ENCODE measurements at places on chromosomes 13 and 19. TPM values are rescaled to one million over a fixed set of nuclear protein-coding genes. Genes with fewer than 3 reads are reported as not detected.

GRCh38 chr13:23268441-23268840 lies 87.7 kb downstream of the SGCG start:
- no peak for DNase-seq

GRCh38 chr13:106815545-106815944 lies 247.6 kb upstream of the ARGLU1 start:
- no peak for DNase-seq

GRCh38 chr19:48900477-48901406 lies 630 bp downstream of the NUCB1 start:
- DNase-seq, result no peak

Gene KLHL26
- 8.8 TPM for polyA plus RNA-seq

DNA sequence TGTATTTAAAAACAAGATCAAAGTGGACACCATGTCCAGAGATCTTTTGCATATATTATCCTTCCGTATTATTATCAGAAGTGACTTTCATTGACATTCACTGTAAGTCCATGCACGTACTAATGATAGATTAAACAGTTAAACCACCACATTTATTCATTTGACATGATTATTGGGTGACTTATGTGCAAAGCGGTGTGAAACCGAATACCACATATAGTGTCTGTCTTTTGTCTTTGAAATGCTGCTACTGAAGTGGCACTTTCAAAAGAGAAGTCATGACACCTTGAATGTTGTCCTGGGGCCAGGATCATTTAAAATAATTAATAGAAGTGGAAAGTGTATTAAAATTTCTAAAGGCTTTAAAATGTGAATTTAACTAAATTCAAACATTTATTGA lies 100.1 kb downstream of the ERCC5 start:
- no peak for DNase-seq

DNA sequence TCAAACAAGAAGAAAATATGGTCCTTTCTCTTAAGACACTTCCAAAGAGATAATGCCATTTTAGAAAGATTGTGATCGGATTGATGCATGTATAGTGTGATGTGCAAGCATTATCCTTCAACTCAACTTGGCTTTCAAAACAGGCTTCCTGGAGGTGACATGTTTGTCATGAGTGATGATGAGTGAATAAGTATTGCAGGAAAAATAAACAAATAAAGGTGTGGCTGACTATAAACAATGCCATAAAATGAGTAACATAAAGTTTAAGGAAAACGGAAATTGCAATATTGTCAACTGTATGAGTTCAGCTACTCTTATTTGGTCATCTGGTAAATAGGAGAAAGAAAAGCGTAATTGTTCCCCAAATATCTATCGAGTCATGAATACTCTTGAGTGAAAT lies 1283.7 kb downstream of the PCDH9 start:
- DNase-seq, result no peak

Gene RASA3
- polyA plus RNA-seq, result 14.5 TPM

- no peak for DNase-seq
Measured at GRCh38 chr19:40741527-40742390, 8.5 kb downstream of the ACTMAP start.

GRCh38 chr19:49468746-49469447 lies 5.1 kb upstream of the FLT3LG start:
- DNase-seq, result no peak

DNA sequence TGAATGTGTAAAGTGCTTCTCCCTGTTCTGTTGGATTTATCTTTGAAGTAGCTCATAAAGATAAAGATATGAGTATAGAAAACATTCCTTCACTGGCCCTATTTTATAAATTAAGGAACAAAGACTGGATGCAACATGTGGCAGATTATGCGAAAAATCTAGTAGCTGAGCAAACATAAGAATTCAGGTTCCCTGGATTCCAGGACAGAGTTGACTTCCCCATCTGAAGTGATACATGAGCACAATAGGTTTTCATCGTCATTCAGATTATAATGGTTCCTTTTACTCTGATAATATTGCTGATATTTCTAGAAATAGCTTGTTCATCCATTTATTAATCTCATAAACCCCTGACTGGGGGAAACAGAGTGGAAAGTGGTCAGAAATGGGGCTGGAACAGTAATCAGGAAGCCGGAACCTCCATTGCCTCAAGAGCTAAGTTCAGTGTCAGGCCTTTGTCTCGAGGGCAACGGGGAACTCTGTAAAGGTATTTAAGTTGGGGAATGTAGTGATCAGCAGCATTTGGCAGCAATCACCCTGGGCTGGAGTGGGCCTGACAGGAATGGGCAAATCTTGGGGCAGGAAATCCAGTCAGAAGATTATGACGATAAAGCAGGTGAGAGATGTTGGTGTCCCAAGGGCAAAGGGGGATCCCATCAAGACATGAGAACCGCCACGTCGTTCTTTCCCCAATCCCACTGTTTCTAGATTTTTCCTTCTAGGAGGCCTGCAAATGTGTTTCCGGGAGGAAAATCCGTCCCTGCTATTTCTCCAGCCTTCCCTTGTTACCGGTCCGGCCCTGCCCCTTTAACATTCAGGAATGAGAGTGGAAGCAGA lies 232.5 kb upstream of the SERP2 start:
- DNase-seq, result no peak

- no peak for DNase-seq
Measured at GRCh38 chr13:94239135-94239534, 240.3 kb downstream of the DCT start.

GRCh38 chr13:21511849-21512248 lies 52.7 kb upstream of the ZDHHC20 start:
- DNase-seq, result no peak

DNA sequence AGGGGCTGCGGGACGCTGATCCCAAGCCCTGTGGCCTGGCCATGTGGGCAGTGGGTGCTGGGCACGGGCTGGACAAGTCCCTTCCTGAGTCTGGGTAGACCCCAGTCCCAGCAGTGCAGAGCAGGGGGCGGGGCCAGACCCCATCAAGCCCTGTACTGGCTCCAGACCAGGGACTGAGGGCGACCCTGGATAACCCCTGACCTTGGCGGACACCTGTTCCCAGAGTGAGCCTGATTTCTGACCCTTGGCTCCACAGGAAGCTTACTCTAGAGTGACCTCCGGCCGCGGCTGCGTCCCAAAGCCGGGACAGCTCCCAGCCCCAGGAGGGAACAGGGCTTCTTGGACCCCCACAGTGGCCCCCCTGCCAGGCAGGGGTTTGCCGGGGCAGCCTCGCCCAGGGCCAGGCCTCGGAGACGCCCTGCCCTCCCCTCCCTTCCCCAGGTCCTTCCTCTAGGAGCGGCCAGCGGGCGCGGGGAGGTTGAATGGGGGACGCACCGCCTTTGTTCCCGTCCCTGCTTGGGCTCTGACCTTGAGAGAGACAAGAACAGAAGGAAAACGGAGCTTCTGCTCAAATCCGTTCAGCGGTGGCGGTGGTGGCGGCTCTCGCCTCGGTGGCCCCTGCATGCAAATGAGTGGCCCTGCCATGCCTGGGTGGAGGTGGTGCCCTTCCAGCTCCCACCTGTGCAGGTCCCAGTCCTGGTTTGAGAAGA lies 2.3 kb upstream of the EFNA2 start:
- no peak for DNase-seq

DNA sequence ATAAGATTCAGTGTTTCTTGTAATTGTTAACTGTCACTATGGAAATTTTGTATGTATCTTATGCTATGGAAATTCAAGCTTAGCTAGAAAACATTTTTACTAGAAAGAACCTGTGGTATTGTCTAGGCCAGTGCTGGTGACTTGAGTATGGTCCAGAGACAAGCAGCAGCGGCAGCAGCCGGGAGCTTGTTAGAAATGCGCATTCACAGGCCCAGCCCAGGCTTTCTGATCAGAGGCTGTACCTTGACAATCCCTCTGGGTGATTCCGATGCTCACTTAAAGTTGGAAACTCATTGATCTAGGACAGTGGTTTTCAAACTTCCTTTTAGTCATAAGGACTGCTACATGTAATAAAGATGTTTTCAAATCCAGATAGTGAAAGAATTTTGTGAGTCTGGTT lies 287.4 kb downstream of the SHISA2 start:
- DNase-seq, result no peak

DNA sequence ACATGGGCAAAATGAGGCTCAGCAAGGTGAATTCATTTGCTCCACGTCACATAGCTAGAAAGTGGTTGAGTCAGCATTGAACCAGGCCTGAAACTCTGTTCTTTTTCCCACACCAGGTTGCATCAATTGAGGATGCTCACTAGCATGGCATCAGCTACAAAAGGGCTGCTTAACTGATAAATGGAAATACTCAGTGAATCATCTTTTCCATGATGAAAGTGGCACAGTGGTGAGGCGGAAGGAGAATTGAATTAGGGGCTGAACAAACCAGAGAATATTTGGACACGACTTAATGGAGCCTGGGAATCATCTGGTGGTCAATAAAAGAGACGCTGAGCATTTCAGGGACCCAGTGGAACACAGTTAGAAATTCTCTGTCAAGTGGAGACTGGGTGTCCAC lies 320.1 kb upstream of the MAB21L1 start:
- no peak for DNase-seq

DNA sequence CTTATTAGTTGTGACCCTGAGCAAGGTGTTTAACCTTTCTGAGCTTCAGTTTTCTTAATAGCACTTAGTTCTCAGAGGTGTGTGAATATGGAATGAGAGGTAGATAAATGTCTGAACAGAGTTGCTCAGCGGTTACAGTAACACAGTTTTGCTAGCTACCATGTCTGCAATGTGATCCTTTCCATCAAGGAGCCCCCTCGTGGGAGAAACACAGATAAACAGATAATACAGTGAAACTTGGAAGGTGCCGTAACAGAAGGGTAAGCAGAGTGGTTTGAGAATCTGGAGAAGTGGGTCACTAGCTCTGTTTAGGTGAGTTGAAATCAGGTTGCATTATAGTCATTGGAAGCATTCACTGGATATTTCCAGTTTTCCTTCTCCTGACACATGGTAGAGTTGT lies 38.9 kb downstream of the IRS2 start:
- no peak for DNase-seq

GRCh38 chr19:45693106-45693788 lies 781 bp downstream of the QPCTL start:
- no peak for DNase-seq

GRCh38 chr13:28558567-28558966 lies 63.6 kb upstream of the FLT1 start:
- DNase-seq, result no peak

- DNase-seq, result no peak
Measured at GRCh38 chr13:94188201-94188854, 291.2 kb downstream of the DCT start.

DNA sequence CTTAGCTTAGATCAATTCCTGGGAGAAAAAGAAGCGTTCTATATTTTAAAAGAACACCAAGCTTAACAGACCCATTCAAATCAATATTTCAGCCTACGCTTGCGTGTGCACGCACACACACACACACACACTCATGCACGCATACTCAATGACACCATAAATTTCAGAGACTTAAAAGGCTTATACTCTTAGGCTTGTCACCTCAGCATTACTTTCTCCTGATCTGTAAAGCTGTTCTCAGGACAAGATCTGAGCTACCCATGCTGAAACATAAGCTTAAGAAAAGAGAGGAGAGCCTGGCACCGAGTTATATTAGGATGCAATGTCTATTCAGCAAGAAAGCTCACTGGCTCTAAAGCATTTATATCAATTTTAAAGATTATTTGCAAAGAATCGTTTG lies 368.5 kb downstream of the FGF14 start:
- DNase-seq, result no peak

DNA sequence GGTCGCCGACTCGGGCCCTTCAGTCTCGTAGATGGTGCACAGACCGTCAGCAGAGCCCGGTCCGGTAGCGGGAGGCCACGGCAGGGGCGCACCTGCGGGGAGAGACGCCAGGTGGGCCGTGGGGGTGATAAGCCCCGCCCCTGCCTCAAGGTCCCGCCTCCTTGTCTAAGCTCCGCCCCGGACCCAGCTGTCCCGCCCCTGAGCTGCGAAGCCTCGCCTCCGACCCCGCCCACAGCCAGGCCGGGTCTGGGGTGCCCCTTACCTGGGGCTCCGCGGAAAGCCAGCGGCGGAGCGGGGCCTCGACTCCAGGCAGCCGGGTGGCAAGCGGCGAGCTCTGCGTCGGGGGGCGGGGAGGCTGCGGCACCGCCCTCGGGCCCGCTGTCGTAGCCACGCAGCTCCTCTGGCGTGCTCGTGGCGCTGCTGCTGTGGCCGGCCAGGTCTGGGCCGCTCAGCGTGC lies 4.7 kb downstream of the PRR36 start:
- no peak for DNase-seq

GRCh38 chr13:24133021-24133795 lies 27.3 kb upstream of the SPATA13 start:
- no peak for DNase-seq

- DNase-seq, result no peak
Measured at GRCh38 chr19:29324717-29325116, 111.8 kb upstream of the UQCRFS1 start.

Gene CHMP2A
- 120 TPM for polyA plus RNA-seq

DNA sequence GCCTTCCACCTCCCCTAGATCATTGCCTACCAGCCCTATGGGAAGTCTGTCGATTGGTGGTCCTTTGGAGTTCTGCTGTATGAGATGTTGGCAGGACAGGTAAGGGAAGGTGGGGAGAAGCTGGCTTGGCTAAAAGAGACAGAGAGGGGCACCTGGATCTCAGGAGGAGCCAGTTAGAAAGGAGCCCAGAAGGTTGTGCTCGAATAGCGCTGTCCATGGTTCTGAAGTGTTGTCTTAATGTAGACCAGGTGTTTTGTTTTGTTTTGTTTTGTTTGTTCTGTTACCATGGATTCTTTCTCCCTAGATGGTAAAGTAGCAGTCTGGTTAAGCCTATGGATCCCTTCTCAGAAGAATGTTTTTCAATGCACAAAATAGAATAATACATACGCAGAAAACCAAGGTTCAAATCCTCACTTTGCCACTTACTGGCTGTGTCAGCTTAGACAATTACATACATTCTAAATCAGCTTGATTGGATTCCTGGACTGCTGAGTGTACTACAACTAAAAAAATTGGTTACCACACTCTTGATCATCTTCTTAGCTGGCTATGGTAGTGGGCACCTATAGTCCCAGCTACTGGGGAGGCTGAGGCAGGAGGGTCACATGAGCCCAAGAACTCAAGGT lies 5.9 kb upstream of the CACNG7 start:
- DNase-seq, result no peak

DNA sequence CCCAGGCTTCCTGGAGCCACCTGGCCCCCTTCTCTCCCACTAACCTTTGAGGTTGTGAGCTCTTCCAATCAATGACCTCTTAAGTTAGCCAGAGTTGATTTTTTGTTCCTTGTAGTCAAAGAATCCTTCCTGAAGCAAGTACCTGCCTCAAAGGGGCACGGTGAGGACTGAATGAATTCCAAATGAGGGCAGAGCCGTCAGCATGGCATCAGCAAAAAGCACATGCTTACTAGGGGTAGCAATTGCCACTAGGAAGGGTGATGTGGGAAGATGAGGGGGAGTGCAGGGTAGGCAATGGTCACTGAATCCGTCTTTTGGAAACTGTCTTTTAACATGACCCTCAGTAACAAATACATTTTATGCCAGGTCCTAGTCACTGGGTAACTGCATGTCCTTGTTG lies 15.6 kb upstream of the DHRS12 start:
- no peak for DNase-seq

- no peak for DNase-seq
Measured at GRCh38 chr13:59120297-59120843, 1043.4 kb downstream of the DIAPH3 start.

GRCh38 chr19:53991224-53992113 lies at the start of gene CACNG6:
Gene CACNG6, plus strand, starts transcription at chr19:53991637. Its CDS starts 1,241 bp downstream, at chr19:53992878.
- no peak for DNase-seq

Gene ZNF442
- polyA plus RNA-seq, result 8.4 TPM

Gene FEM1A
- polyA plus RNA-seq, result 1.4 TPM

Gene CLEC11A
- polyA plus RNA-seq, result 23.9 TPM

Measured in right renal pelvis (tissue), 4 donors.